Occipital lobe (tissue), 3 donors: ENCODE measurements at places on chromosomes 11 and 22. TPM values are rescaled to one million over a fixed set of nuclear protein-coding genes. Genes with fewer than 3 reads are reported as not detected.

OR51B4 gene
- 0.31 TPM for total RNA-seq

GRCh38 chr22:41661713-41662112, 27.0 kb downstream of the SNU13 start:
- DNase-seq, result no peak

DNA sequence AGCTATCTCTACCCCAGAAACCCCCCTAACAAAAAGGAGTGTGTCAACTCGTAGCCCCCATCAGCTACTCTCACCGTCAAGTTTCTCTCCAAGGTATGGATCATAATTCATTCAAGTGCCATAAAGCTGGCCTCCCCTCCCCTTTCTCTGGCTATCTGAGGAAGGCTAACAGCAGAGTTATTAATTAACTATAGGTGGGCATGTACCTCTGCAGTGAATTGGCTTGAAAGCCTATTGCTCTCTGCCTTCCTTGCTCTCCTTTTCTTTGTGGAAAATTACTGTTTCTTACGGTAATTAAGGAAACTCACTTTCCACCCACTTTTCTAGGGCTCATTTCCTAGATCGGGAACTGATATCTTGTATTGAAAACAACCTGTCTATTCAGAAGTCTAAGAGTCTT, 14.1 kb downstream of the POLA2 start:
- DNase-seq, result no peak

DNA sequence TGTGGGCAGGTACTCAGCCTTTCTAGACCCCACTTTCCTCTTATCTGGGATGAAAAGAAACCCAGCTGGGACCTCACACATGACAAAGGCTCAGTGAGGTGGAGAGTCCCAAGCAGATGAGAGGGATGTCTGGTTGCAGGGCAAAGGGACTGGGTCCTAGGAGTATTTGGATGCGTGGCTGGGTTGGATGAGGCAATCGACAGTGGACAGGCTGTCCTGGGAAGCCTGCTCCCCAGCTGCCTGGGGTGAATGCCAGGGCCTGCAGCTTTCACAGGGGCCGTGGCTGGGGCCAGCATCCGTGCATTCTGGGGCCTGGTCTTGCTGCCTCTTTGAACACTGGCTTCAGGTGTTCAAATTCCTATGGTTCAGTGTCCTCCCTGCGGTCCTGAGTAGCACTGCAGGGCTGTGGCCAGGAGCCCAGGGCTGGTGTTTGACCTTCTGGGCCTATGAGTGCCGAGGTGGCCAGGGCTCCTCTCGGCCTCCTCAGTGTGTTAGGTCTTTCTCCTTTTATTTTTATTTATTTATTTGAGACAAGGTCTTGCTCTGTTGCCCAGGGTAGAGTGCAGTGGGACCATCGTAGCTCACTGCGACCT, 65.3 kb downstream of the MCM5 start:
- DNase-seq, result no peak

GRCh38 chr11:78244080-78244479, 55.4 kb downstream of the USP35 start:
- no peak for DNase-seq

PNPLA5 gene
- total RNA-seq, result not detected

- DNase-seq, result no peak
Measured at GRCh38 chr11:14336507-14337503, 22.2 kb downstream of the RRAS2 start.

GRCh38 chr11:1840780-1841480, 2.1 kb downstream of the TNNI2 start:
- DNase-seq, result no peak
